ENCODE measurements at places on chromosomes 3 and 15.

DNA sequence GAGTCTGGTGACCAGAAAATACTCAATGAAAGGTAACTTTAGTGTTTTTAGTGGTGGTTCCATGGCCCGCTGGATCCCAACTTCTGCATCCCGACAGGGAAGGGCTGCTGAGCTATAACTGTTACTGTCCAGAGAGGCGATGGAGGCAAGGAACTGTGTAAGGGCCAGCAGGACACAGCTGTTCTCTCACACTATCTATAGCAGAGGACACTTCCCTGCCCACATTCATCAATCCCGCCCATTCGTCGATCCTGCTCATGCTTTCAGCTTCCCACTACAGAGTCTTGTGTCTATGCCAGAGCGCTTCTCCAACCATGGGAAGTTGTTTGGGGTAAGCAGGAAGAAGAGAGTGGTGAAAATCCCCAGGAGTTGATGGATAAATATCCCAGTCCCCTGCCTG, 8.4 kb downstream of the COLQ start:
- DNase-seq: no peak

DNA sequence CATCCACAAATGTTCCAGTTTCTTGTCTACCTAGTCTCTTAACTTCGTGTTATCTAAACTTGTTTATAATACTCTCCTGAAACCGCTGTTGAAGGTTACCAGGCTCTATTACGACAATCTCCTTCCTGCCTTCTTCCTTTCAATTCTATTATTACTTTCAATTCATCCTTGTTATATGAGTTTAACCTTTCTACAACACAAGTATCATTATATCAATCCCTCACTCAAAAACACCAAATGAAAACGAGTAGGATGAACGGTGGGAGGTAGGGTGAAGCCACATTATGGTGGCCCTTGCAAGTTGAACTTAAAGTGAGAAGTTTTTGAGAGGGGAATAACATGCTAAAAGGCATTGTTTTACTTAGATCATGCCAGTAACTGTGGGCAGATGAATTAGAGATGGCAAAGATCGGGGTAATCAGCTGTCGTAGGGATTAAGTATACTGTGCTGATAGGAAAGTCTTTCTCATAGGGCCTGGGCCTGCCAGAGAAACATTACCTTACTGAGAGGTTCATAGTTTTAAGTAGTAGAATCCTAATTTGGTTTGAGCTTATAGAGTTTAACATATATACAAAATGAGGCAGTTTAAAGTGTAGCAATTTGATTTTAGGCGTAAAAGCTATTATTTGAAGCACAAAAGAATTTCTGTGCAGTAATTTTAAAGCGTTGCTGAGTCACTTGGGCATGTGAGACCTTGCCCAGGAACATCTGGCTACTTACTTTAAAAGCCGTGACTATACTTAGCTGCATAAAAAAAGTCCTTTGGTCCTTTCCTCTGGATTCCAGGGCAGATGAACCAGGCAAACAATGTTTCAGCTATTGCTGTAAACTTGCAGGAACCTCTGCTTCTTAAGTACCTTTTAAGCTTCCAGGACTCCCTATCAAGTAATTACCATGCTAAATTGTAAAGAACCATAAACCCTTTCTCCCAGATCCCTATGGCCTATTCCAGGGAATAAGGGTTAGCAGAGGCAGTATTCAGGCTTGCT, 3.3 kb upstream of the CEP97 start:
- DNase-seq: no peak

DNA sequence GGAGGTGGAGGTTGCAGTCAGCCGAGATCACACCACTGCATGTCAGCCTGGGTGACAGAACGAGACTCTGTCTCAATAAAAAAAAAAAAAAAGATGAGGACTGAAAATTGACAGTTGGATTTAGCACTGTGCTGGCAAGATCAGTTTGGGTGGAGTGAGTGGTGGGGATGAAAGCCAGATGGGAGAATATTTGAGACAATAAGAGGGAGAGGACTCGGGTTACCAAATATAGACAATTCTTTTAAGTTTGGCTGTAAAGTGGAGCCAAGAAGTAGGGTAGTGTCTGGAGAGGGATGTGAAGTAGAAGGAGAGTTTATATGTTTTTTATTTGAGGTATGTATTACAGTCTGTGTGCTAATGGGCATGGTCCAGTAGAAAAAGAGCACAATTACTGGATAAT, 20.4 kb downstream of the TMOD3 start:
- no peak for DNase-seq

- no peak for DNase-seq
Measured at GRCh38 chr3:146163584-146163983, 2.6 kb upstream of the PLOD2 start.

DNA sequence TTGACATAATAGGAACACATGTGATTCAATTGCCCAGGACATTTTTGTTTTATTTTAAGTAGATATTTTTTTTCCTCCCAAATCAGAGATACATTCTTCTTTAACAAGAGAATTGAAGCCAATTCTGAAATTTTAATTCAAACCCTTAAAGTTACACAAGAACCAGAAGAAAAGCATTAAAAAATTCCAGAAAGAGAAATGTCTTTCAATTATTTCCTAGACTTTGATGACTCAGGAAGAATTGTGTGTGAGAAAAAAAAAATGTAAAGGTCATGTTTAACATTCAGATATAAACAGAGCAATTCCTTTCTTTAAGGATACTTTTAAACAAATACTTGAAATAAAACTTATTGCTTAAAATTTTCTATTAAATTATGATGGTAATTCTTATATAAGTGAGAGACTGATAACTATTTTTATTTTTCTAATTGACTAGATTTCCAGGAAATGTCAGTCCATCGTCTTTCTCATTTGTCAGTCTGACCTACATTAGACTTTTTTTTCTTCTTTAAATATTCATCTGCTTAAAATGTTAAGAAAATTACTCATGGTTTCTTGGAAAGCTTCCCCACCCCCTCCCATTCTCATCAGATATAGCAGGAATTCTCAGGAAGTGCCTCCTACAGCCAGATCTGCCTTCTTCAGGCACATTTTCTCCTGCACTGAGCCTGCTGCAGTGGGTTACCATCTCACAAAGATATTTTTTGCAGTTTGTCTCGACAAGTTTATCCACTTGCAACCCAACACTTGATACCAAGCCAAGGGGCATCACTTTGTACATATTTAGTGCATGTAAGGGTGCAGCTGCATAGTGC, 261.8 kb upstream of the CBLB start:
- no peak for DNase-seq

- DNase-seq: no peak
Measured at GRCh38 chr15:32099097-32099785, 68.9 kb downstream of the CHRNA7 start.

GRCh38 chr15:34768530-34768929, 13.7 kb upstream of the GJD2 start:
- no peak for DNase-seq

GRCh38 chr3:40299130-40299720, 10.3 kb upstream of the EIF1B start:
- no peak for DNase-seq

- no peak for DNase-seq
Measured at GRCh38 chr3:126304291-126304690, 52.9 kb downstream of the KLF15 start.

GRCh38 chr3:13316603-13317002, 103.5 kb downstream of the NUP210 start:
- DNase-seq: peak; percentile 44

GRCh38 chr15:43527802-43528541, 10.6 kb downstream of the MAP1A start:
- DNase-seq: no peak

DNA sequence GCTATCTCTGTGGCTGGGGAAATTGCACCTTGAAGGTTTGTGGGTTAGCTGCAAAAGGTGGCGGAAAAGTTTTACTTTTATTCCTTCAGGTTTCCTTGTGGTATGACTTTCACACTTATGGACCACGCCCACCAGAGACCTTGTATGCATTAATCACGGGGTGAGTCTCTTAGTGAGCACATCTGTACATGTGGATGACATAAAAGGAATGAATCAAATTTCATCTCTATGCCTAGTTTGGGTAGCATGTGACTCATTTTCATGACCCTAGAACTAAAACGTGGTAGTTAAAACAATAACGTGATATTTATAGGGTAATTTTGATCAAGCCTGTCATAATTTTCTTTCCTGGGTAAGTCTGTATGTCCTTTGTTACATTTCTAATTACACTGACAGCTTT, 141.7 kb downstream of the PDCD6IP start:
- DNase-seq: no peak

DNA sequence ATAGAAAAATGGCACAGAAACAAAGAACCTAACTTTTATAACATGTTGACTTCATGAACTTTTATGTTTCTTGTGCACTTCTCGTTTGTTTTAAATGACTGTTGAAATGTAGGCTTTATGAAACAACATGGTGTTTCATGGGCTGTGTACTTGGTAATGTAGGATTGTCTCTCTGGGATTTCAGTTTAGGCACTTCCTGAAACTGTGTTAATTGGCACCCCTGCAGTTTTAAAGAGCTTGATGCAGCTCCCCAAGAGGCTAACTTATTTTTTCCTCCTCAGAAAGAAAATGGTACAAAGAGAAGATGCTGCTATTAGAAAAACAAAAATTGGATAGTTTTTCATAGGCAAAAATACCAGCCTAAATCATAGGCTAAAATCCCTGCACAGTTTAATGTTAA, 239.2 kb downstream of the GRM7 start:
- DNase-seq: no peak

DNA sequence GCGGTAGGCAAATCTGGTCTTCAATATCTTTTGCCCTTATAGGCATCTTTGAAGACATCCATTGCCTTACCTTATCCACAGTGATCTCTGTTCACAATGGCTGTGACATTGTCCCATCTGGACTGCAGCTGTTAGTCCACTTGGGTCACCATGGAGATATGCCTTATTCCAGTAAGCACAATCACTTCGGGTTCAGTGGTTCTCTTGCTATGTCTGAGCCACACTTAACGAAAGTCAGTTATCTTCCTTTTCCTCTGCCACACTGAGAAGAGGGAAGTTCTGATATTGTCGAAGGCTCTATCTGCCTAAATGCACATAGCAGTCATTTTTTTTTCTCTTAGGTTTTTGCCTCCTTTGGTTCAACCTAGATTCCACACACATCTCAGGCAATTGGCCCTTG, 119.0 kb upstream of the SATB1 start:
- no peak for DNase-seq

DNA sequence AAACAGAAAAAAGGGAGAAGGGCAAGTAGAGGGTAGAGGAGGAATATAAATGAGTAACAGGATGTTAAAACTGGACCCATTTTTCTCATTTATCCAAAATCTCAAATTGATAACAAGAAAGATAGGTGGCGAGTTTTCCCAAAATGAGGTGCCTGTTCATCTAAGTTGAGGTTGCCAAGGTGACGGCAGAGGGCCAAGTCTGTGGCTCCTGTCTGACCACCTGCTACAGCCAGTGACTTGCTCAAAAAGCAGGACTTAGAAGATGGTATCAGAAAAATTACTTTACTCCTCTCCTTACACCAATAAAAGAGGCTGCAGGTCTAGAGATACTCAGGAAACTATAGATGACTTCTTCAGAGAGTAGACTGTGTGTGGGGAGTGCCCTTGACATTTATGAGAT, 137.6 kb upstream of the ZNF385D start:
- DNase-seq: no peak

GRCh38 chr3:139326131-139326530, 17.7 kb upstream of the MRPS22 start:
- DNase-seq: no peak

GRCh38 chr3:159148466-159148865, 346.6 kb downstream of the MFSD1 start:
- DNase-seq: no peak

- DNase-seq: no peak
Measured at GRCh38 chr3:180492047-180492446, 109.9 kb upstream of the TTC14 start.

DNA sequence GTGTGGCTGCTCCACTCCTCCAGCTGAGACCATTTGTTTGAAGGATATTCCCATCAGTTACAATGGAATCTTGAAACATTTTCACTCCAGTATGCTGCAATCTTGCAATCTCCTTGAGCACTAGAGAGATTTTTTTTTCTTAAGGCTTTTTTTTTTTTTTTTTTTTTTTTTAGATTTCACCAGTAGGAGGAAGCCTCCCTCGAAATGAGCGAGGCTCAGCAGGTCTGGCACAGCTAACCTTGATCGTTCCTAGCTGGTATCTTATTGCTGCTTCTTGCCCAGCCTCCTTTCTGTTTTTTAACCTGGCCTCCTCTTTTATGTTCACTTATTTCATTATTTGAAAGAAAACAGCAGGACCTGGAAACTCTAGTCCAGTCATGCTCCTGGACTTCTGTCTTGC, 48.1 kb downstream of the RAP2B start:
- no peak for DNase-seq

DNA sequence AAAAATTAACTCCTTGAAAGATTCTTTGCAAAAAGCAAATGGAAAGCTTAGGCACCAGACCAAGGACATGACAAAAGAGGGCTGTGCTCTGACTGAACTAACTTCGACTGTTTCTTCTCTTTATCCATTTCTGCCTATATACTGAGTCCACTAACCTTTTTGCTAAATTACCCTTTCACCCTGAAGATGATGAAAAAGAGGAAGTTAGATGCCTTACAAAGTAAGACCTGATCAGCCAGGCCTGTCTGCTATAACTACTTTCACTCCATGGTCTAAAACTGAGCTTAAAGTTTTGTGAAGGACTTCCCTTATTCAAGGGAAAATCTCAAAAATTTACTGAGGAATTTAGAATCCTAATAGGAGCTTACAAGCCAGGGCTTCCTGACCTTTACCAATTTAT, 6.2 kb upstream of the IGSF10 start:
- no peak for DNase-seq

DNA sequence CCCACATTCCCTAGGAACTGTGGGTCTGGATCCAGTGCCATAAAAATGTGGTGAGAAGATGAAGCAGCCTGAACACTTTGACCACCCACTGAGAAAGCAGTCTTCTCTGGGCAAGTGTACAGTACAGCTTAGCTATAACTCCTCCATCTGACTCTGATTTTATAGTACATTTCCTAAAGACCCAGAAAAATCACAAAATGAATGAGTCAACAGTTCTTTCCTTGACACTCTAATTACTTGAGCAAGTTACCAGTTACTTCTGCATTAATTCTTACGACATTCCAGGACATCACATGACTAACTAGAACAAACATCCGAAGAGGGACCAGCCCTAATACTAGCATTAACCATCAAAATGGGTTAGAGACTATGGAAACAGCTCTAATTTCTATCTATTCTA, 148.1 kb upstream of the PEX5L start:
- no peak for DNase-seq

- DNase-seq: no peak
Measured at GRCh38 chr15:69468241-69469121, 15.9 kb downstream of the RPLP1 start.

DNA sequence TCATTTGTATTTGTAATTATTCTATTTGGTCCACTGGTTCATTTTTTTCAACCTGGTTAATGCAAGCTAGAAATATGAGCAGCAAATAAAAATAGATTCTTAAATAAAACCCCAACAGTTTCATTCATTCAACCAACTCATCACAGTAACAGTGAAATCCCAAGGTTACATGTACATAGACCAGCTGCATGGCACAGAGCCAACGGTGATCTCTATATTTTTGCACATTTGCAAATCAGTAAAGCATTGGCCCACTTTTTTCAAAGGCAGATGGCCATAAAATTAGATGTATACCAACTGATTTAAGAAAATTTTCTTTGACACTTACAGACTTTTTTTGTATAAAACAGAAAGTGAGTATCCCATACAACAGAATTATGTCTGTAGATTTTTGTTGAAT, 49.3 kb downstream of the STRIT1 start:
- DNase-seq: no peak

- DNase-seq: no peak
Measured at GRCh38 chr3:49341996-49342395, 2.1 kb upstream of the USP4 start.

GRCh38 chr3:47782446-47783308, 984 bp upstream of the SMARCC1 start:
- DNase-seq: no peak

All from hippocampal formation (tissue), 2 donors.